HT1080 (cell line): ENCODE measurements at places on chromosomes 3 and 15.

DNA sequence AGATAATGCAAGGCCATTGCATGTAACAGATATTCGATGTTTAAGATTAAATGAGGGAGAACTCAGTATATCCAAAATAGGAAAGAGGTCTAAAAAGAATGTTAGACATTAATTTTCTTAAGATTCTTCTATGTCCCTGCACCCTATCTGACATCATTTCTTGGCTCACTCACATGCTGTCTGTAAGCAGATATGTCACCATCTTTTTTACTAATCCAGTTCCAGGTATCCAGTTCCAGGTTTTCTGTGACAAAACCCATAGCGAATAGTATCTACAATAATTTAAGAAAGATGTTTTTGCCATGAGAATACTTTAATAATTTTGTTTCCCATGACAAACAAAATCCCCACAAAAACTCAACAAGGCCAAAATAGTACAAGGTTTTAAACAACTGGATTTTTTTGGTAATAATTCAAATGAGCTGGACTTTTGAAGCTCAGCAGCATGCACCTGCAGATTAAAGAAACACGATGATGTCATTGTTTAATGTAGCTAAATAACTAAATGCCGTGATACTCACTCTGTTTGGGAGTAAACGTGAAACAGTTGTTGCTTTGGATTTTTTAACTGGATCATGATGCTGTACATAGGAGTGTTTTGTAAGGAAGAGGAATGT is 867.6 kb downstream of the EPHA3 start:
- no peak for DNase-seq

DNA sequence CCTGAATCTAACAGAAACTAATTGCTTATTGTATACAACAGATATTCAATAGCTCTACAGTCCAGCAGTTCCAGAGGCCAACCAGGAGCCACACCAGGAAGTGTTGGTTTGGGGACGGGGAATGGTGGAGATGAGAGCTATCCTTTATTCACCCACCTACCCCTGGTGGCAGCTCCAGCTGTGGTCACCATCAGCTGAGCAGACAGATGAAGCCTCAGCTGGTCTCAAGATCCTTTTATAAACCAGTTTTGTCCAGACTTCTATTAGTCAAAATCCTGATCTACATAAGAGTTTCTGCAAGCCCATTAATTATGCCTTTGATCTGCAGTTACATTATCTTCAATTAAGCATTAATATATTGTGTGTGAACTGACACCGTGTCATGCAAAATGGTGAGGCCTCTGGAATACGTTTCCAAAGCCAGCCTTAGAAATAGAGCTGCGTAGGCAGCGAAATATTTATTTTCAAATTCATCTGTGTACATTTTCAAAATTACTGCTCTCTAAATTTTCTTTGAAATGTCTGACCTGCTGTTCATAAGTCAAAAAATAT is 488.8 kb downstream of the FOXP1 start:
- DNase-seq, result no peak

- peak; percentile 64 for DNase-seq
These were observed 298.1 kb upstream of the NECTIN3 start for GRCh38 chr3:110773413-110773954.

DNA sequence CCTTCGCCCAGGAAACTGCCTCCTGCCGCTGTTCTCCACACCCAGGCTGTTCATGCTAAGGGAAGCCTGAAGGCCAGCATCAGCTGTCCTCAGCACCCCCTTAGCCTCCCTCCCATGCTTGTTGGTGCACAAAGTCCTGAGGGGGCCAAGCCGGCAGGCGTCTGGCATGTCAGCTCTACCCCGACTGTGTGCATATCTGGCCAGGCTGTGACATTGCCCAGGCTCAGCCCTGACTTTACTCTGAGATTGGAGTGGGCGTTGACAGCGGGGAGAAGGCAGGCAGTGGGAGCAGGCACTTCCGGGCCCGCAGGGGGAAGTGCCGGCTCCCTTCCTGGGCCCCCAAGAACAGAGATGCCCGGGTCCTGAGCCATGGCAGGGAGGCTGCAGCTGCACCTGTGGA is 492.2 kb downstream of the AGBL1 start:
- DNase-seq, result no peak

DNA sequence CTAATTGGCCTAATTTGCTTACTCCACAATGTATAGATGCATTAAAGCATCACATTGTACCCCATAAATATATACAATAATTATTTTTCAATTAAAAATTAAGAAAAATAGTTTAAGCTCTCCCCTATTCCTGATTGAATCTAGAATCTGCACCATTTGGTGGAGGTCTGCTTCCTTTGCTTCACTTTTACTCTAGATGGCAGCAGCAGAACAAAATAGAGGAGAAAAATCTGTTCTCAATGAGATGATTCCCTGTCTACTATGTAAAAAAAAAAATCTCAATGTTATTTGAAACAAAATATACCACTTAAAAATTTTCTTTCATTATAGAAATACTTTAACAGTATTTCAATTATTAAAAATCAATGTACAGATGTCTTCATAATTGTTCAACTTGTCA is 109.6 kb upstream of the FXR1 start:
- peak; percentile 21 for DNase-seq

- no peak for DNase-seq
These were observed 28.2 kb downstream of the DAG1 start for GRCh38 chr3:49498239-49498638.

- DNase-seq, result peak; percentile 59
These were observed 129.3 kb upstream of the IGF1R start for GRCh38 chr15:98518823-98519561.

GRCh38 chr3:11288786-11289637 is 16.8 kb downstream of the ATG7 start:
- DNase-seq, result peak; percentile 98

DNA sequence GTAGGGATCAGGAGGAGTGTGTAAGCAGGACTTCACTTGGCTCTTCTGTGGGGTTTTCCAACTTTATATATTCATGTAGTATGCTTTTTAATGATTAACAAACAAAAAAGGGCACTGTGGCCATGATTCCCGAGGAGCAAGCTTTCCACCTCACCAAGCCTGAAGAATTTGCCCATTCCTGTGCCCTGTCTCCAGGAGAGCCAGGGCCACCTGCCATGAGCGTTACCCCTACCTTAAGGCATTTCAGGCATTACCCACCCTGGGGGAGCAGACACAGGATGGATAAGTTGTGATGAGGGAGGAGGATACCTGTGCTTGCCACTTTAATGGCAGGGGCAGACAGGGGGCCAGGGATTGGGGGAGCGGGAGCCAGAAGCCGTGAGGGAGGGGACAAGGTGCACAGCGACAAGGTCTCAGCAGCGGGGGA is 3.0 kb downstream of the TRPM1 start:
- no peak for DNase-seq

DNA sequence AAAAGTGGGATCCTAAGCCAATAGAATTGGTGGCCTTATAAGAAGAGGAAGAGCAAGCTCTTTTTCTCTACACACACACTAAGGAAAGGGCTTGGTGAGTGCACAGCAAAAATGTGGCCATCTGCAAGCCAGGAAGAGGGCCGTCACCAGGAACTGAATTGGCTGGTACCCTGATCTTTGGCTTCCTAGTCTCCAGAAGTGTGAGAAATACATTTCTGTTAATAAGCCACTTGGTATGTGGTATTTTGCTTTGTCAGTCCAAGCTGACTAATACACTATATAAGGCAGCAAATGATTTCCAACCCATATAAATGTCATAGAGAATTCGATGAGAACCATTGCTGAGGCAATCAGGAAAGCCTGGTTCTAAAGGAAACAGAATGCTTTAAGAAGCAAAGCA is 816.3 kb upstream of the SEMA6D start:
- peak; percentile 30 for DNase-seq
